ENCODE measurements at places on chromosomes 12 and 14.

GRCh38 chr12:22169376-22169775 is 123.4 kb downstream of the CMAS start:
- DNase-seq, result no peak

DNA sequence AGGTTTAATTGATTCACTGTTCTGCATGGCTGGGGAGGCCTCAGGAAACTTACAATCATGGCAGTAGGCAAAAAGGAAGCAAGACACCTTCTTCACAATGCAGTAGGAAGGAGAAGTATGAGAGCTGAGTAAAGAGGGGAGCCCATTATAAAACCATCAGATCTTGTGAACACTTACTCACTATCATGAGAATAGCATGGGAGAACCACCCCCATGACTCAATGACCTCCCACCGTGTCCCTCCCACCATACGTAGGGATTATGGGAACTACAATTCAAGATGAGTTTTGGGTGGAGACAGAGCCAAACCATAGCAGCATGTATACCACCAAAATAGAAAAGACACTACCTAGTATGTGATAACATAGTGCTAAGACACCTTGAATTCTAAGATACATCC is 2.9 kb upstream of the HMGA2 start:
- DNase-seq, result no peak

- DNase-seq, result peak; percentile 50
These were observed 32.4 kb downstream of the PLEKHG7 start for GRCh38 chr12:92735131-92735721.

DNA sequence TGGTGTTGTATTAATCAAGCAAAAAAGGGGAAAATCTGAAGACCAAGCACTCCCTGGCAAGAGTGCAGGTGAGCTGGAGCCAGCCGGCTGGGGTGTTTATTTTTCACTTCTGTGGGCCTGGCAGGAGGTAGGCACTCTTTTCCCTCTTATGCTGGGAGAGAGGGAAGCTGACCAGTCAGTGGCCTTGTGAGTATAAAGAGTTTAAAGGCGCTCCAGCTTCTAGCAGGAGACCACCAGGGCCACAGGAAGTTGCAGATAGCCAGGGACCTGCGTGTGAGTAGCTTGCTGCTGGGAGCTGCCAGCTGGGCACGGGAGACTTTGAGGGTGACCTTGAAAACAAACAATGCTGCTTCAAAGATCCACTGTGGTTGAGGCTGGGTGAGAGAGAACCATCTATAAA is 217.4 kb upstream of the PWP1 start:
- no peak for DNase-seq

GRCh38 chr12:26896913-26897312 is 40.9 kb downstream of the INTS13 start:
- no peak for DNase-seq

DNA sequence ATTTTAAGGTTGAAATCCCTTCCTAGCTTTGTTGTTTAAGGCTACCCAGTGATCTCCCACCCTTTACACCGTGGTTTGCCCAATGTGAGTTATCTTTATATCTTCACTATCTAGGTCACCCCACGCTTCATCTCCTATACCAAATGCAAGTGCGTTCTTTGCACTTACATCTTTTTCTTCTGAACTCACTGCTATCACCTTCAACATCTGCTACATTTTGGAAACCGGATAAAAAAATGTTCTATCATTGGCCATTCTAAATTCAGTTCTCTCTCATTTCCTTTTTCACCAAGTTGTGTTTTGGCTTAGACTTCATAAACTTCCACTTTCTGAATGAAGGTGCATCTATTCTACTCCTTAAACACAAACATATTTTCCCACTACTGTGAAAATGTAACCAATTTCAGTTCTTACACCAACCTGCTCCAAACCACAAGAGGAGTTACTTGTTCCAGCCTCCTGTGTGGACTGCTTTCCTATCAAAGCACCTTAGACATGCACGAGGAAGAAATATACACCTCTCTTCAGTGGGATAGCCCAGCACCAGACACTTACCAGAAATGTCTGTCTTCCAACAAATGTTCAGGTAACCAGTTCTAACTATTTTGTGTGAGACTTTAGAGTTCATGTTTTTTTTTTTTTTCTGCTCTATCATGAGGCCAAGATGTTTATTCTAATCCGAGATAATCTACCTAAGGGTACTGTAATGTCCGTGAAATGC is 21.9 kb downstream of the CLEC9A start:
- DNase-seq, result no peak

DNA sequence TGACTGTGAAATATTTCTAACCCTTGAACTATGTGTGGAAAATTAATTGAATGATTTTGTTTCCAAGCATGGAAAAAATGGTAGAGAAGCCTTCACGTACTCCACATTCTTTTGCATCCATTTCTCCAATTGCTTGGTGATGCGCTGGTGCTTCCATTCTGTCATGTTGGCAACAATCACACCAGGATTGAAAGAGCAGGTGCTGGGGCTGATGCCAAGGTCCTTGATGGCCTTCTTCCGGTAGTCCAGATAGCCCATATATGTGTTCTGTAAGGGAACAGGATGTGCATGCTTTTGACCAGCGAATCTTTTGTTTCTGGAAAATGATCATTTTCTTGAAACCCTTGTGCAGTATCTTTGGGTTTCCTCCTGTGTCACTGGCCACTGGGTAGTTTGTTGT is 28.6 kb downstream of the TDG start:
- DNase-seq, result peak; percentile 55

DNA sequence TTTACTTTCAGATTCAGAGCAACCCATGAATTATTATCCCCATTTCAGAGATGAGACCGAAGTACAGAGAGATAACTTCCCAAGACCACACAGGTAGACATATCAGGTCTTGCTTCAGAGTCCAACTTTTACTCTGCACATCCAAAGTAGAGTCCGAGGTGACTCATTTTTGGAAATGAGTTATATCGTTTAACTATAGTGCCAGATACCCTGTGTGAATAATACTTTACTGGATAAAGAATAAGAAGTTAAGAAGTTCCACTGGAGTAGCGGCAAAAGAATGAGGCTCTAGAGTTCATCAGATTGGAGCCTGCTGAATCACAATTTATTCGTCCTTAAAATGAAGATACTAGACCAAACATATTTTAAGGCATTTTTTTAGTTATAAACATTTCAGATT is 124.7 kb downstream of the EPS8 start:
- no peak for DNase-seq

GRCh38 chr12:97181571-97182265 is 274.7 kb downstream of the NEDD1 start:
- no peak for DNase-seq

GRCh38 chr12:124568431-124569374 is 1.3 kb upstream of the NCOR2 start:
- DNase-seq, result peak; percentile 91

DNA sequence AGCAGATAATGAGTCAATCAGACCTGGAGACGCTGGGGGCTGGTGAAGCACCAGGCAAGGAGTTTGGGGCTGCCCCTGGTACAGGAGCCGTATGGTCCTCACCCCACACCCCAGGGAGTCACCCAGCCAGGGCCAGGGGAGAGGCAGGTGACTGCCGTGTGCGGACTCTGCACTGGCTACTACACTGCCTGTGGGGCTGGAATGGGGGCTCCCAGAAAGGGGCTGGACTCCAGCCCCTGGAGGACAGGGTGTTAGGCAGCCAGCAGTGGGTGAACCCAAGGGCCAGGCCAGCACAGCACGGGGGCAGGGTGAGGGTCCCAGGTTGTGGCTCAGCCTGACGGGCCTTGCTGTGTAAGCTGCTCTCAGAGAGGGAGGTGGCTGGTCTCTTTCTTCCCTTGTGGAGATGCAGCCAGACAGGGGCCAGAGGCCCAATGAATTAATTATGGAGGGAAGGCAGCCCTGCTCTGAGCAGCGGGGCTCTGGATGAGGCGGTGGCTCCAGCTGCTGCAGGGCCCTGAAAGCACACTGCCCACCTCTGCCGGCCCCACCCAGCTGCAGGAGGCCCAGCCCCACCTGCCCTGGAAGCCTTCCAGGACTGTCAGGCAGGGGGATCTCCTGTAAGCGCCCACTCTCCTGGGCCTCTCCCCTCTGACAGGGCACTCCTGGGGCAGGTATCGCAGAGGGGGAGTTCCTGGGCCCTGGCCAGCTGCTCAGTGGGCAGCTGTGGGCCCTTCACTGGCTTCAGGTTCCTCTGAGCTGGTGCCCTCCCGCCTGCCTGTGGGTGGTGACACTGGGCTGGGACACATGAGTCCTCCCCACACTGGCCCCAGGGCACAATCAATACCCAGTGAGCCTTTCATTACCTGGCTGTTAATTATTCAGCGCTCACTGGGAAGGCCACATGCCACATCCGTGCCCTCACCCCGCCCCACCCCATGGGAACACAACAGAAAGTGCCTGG is 142.5 kb upstream of the C14orf180 start:
- DNase-seq, result no peak

GRCh38 chr12:1189163-1189562 is 198.1 kb downstream of the ERC1 start:
- DNase-seq, result no peak

- no peak for DNase-seq
These were observed 53.9 kb downstream of the ATF7 start for GRCh38 chr12:53572134-53572758.

DNA sequence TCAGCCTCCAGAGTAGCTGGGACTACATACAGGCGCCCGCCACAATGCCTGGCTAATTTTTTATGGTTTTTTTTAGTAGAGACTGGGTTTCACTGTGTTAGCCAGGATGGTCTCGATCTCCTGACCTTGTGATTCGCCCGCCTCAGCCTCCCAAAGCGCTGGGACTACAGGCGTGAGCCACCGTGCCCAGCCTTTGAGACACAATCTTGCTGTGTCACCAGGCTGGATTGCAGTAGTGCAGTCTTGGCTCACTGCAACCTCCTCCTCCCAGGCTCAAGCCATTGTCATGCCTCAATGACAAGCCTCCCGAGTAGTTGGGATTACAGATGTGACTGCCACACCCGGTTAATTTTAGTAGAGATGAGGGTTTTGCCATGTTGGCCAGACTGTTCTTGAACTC is 21.3 kb upstream of the STRN3 start:
- DNase-seq, result no peak

DNA sequence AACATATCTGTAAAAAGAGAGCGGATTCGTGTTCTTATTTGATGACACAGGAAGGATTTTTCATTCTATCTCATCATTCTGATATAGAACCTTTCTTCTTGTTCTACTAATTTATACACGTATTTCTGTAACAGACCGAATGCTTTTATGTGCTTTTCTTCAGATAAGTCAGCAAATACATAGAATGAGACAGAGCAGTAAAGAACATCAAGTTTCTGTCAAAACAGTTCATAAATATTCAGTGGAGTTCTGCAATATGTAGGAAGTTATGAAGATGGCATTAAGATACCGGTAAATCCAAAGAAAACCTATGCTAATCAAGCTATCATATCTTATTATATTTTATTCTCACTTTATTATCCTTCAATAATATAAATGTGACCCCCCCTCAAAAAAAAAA is 280.6 kb downstream of the EGLN3 start:
- DNase-seq, result no peak

DNA sequence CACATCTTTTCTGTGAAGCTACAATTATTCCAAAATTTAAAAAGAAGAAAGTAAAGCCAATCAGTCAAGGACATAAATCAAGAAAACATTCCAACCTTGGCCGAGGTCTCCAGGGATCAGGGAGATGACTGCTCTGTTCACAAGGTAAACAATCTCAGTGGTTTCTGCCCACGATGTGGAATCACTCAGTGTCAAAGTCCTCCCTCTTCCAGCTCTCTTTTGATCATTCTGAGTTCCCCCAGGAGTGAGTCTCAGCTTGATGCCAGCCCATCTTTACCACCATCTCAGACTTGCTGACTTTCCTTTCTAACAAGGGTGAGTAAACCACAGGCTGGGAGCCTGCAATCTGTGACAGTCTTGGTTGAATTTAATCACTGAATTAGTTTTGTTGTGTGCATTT is 4.8 kb upstream of the SERPINA9 start:
- no peak for DNase-seq

GRCh38 chr12:20368651-20369304 is 441 bp downstream of the PDE3A start:
- peak; percentile 58 for DNase-seq

- no peak for DNase-seq
These were observed 82.8 kb downstream of the BORCS5 start for GRCh38 chr12:12439636-12440035.

GRCh38 chr12:51905471-51906429 is 1.6 kb upstream of the ACVRL1 start:
- DNase-seq, result peak; percentile 88

- DNase-seq, result peak; percentile 54
These were observed 5.5 kb upstream of the PAX9 start for GRCh38 chr14:36655963-36656686.

DNA sequence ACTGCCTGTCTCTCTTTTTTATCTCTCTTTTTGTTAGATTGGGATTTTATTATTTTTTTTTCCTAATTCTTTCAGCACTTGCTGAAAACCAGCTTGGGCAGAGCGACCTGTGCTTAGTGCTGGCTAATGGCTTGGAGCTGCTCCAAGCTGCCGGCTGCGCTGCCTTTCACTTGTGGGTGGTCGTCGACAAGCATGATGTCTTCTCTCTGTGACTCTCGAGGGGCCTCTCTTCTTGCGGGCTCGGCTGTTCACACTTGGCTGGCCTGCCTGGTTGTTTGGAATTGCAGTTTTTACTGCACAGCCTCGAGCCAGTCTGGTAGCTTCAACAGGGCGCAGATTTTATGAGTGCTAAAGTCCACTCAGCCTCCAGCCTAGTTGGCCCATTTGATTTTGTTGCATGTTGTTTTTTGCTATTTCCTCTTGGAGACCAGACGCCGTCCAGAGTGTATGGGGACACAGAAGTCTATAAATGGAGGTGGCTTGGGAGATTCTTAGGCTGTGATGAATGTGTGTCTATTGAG is 18.6 kb downstream of the TPCN1 start:
- DNase-seq, result peak; percentile 77

DNA sequence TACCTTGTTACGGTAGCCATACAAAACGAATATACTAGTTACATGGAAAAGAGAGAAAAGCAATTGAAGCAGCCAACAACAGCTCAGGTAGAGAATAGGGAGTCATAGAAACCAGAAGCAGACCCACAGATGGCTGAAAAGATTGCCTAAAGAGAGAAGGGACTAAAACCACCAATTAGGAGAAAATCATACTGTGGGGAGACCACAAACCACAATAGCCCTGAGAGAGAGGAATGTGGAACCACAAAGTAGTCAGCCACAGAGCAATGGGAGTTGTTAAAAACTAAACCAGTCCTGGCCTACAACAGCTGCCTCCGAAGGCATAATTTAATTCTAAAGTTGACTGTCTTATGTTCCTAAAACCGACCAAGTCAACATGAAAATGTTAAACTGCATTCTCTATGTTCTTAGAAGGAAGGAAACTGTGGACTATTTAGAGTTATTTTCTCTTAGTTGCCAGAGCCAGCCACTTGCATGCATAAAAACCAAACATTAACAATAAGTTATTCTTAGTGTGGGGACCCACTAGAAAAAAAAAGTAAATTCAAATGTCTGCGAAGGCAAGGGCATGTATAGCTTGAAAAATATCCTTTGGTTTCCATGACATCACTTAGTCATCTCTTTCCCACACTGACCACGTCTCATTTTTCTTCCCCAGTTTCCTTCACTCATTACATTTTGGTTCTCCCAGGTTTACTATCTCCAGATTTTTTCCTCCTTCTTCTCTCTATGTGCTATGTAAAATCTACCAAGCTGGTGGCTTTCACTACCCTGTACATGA is 398.1 kb downstream of the NOVA1 start:
- peak; percentile 39 for DNase-seq
